SK-N-DZ (cell line): ENCODE measurements at places on chromosomes 1 and 21.
A peak's percentile ranks its signal among the peaks of the same experiment; 100 is the strongest.

- DNase-seq, result no peak
These were observed 56.2 kb upstream of the EPS8L3 start for GRCh38 chr1:109819906-109820305.

- DNase-seq, result no peak
These were observed 795 bp upstream of the AHDC1 start for GRCh38 chr1:27604579-27605299.

- no peak for DNase-seq
These were observed 2.5 kb downstream of the OLIG2 start for GRCh38 chr21:33028287-33028670.

DNA sequence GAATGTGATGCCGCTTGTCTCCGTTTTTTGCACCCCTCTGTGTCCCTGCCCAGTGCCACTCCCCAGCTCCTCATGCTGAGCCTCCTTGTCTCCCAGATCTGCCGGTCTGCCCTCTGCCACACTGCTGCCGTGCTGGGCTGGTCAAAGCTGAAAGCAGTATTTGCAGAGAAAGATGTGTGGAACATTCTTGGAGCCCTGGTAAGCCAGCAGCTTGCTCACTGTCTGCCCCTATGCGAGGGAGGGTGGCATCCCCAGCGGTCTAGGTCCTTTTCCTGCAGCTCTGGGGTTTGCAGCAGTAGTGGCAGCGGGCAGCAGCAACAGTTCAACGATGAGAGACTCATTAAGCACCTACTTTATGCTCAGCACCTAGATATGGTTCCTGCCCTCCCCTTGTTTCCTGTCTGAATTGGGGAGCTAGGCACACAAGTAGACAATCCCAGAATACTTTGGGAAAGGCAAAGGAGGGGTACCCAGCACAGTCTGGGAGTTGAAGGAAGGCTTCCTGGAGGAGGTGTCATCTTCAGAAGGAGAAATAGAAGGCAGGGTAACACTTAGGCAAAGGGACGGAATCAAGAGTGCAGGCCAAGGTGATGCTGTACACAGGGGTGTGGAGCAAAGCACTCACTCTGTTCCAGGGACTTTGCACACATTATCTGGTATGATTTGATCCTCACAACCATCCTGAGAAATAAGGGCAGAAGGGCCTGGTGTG is 63.1 kb downstream of the KIF21B start:
- DNase-seq, result no peak

DNA sequence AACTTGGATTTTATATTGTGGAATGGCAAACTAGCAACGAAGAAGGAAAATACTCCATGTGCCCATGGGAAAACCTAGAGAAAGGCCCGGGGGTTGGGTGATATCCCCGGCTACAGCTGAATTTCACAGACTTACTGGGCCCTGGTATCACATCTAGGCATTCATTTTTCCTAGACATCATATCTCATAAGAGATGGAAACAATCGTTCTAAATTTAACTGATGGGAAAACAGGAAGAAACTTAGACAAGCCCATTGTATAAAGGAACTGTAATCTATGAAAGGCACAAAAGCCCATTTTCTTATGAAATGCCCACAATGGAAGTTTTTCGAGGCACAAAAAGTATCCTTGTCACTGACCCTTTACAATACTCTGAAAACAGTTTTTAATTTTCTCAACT is 407.9 kb upstream of the LYPLAL1 start:
- DNase-seq, result no peak

- DNase-seq, result no peak
These were observed 2.7 kb downstream of the EVA1B start for GRCh38 chr1:36320767-36321118.

GRCh38 chr1:48947761-48948537 is 171.3 kb upstream of the BEND5 start:
- peak; percentile 40 for DNase-seq

GRCh38 chr1:8560611-8561544 is 243.0 kb downstream of the SLC45A1 start:
- DNase-seq, result peak; percentile 39

DNA sequence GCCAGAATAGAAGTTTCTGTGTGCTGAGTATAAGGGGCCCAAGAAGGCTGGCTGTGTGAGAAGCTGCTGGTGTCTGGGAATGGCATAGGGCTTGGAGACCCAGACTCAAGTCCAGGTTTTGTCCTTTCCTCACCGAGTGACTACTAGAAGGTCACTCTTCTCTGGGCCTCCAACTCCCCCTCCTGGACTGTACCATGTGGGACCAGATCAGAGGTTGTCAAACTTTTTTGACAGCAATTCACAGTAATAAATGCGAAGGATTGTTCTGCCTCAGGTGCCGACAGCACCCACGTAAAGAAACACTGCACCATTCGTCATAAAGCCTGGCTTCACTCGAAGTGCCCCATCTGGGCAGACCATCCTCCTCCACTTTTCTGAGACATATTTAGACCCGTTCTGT is 29.0 kb downstream of the PKP1 start:
- no peak for DNase-seq

GRCh38 chr21:15775981-15776380 is 46.2 kb downstream of the USP25 start:
- DNase-seq, result no peak

- no peak for DNase-seq
These were observed 5.3 kb upstream of the GADD45A start for GRCh38 chr1:67679691-67680090.

DNA sequence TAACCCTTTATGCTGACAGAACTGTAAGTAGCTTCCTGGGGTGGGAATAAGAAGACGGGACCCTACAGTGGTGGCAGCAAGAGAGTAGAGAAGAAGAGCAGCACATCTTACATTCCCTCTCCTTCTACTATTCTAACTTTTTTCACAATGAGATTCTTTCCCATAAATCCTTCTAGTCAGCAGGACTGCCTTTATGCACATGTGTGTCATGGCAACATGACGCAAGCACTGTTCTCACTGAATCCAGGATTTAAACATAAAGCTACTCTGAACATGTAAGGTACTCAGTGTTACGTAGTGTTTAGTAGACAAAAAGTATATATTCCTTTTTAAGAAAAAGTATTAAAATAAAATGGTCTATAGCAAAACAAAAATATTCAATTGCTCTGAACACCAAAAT is 309.7 kb upstream of the LYPLAL1 start:
- no peak for DNase-seq

GRCh38 chr1:165793951-165794350 is 25.3 kb upstream of the TMCO1 start:
- no peak for DNase-seq

DNA sequence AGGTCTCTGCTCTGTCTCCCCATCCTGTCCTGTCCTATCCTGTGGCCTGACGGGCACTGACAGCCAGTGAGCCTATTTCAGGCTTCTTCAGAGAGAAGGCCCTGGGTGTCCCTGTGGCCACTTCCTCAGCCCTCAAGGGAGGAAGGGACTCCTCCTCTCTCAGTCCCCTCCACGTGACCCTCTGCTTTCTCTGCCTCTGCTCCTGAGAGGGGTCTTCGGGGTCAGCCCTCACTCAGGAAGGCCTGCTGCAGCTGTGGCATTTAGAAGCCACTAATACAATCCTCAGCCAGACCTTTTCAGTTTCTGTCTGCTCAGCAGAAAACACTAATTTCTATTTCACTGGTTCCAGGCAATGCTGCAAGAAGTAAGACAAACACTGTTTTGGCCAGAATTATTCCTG is 43.6 kb upstream of the ETV3 start:
- DNase-seq, result no peak

DNA sequence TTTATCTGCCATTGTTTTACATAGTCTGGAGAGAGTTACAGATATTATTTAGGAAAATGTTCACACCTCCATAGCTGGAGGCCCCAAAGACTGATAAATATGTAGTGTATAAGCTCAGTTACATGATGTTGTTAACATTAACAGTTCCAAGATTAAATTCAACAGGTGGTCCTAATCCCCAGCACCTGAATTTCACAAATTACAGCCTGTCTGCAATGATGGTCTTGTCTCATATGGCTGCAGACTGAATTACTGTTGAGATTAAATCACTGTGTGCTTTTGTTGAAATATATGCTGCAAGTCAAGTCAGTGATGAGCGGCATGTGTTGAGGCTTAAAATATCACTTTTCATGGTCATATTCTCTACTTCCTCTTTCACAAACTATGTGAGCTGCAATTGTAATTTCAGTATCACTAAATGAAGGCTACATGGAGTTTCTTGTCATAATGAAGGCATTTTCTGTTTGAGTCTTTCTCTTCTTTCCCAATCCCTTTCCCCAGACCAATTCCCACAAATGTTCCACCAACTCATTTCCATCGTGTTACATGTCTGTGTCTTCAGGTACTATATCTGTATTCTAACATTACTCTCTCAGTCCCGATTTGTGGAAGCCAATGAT is 4.2 kb downstream of the ST6GALNAC5 start:
- no peak for DNase-seq

DNA sequence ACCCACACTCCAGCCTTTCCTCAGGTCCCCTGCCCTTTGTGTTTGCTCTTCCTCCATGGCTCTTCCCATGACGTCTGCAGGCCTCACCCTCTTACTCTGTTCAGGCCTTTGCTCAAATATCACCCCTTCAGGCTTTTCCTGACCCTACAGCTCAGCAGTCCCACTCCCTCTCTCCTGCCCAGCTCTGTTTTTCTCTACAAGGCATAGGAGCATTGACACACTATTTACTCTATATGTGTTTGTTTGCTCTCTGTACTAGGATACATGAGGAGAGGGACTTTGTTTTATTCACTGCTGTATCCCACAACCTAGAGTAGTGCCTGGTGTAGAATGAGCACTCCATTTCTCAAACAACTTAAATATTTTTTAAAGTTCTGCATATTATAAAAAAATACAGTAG is 107.4 kb upstream of the COA6 start:
- DNase-seq, result no peak

DNA sequence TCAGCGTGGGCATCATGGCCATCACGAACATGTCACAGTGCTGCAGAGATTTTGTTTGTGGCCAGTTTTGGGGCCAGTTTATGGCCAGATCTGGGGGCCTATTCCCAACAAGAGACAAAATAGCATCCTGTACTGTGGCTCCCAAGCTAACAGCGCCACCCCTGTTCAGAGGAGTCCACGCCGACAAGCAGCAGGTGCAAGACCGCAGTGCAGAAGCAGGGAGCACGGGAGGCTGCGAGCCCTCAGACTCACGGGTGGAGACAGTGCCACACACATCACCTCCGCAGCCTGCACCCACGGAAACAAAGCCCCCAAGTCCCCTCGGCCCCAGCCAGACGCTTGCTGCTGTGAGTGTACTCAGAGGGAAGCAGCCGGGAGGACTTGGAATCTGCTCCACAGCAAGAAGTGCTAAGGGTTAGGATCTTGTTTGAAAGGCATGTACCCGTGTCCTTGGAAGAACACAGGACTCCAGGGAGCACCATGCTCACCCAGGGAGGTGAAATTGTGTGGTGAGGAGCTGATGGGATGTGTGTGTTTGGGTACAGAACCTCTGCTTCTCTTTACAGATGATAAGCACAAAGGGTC is 7.1 kb downstream of the TCP10L start:
- no peak for DNase-seq

DNA sequence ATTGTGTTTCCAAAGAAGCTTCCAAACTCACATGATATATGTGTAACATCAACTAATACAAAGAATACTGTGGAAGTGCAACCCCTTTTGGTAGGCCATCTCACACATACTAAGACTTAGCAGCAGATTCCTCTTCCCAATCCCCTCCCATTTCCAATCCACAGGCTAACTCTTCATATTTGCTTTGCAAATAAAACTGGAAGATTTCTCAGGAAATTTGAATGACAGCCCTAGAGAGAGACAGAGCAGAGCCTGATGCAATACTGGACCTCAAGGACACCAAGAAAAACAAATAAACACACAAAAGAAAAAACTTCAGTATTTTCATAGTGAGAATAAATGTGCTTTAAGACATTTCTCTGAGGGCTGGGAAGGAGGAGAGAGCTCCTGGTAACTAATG is 190.2 kb upstream of the BRINP3 start:
- DNase-seq, result no peak

DNA sequence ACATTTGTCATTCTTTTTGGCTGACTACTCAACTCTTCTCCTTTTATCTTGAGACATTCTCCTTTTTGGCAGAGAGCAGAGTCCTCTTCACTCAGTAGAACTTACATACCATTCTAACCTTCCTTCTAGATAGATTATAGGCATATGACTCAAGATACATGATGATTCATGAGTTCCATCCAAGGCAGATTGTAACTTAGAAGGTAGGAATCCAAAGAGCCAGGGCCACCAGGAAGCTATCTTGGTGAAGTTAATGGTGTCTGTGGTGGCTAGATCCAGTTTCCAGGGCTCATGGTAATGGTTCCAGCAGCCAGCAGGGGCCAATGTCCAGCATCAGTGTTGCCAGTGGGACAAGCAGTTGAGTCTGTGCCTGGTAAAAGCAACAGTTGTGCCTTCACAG is 76.1 kb upstream of the KIAA0040 start:
- DNase-seq, result no peak

GRCh38 chr1:36523850-36524249 is 41.1 kb upstream of the CSF3R start:
- no peak for DNase-seq

DNA sequence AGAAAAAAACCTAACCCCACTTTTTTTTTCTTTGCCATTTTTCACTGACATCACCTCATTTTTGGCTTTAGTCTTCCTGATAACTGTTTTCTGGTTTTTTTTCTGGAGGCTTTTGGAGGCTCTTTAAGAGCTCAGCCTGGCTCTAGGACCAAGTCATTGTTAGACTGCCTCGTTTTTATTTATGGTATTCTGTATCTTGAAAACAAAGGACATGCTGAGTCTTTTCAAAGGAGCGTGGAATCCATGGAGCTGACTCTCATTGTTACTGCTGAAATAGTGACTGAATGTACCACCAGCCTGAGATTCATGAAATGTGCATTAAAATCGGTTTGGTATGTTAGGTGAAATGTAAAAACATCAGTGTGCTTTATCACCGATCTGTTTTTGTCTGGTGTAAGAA is 28.0 kb downstream of the RASAL2 start:
- no peak for DNase-seq

GRCh38 chr1:157189986-157190982 is 52.1 kb upstream of the ETV3 start:
- no peak for DNase-seq

DNA sequence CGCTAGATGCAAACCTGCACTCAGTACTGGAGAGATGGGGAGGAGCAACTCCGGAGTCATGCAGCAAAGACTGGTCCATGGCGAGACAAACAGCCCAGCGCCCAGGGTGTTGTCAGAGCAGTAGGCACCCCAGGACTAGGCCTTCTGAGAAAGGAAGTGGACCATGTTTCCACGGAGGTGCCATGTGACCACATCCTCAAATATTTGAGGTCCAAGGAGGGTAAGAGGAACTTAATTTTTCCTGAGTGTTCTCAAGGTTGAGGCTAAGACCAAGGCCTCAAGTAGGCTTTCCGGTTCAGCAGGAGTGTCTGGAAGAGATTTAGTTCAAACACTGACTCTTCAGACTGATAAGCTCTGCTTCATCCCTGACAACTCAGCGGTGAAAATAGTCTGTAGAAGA is 186.2 kb downstream of the RHOU start:
- no peak for DNase-seq
